T-helper 2 cell treated with Interferon-gamma antibody and Interleukin-4, amounts not matched to agents 5 μg/mL and 100 μg/mL, for 36 hours (primary cell): ENCODE measurements at places on chromosomes 1 and 21.
A peak's percentile ranks its signal among the peaks of the same experiment; 100 is the strongest.

GRCh38 chr1:169090900-169091311, 15.6 kb upstream of the ATP1B1 start:
- H3K36me3 ChIP-seq, result peaks cover 1% of the 10 kb centered on the region
- H3K4me1 ChIP-seq, result peaks cover 8% of the 10 kb centered on the region
- H3K27me3 ChIP-seq, result peaks cover 12% of the 10 kb centered on the region

GRCh38 chr1:6673816-6674398, 27.7 kb downstream of the DNAJC11 start:
- H3K27me3 ChIP-seq, result no peaks in the 10 kb centered on the region
- no peak overlapping the region for H3K27ac ChIP-seq
- no peak overlapping the region for H3K4me3 ChIP-seq
- no peak for DNase-seq

- H3K4me3 ChIP-seq, result no peak overlapping the region
- H3K36me3 ChIP-seq, result no peaks in the 10 kb centered on the region
- H3K4me1 ChIP-seq, result peaks cover 8% of the 10 kb centered on the region
- peaks cover 42% of the 10 kb centered on the region for H3K27me3 ChIP-seq
- H3K27ac ChIP-seq, result no peak overlapping the region
Observed at GRCh38 chr1:229230140-229230892, 40.6 kb upstream of the RAB4A start.

- no peak for DNase-seq
- no peaks in the 10 kb centered on the region for H3K27me3 ChIP-seq
- H3K27ac ChIP-seq, result no peak overlapping the region
Observed at GRCh38 chr1:82052563-82052962, 251.8 kb downstream of the ADGRL2 start.

- H3K4me3 ChIP-seq, result no peak overlapping the region
- no peaks in the 10 kb centered on the region for H3K36me3 ChIP-seq
- no peak for DNase-seq
- no peaks in the 10 kb centered on the region for H3K4me1 ChIP-seq
- H3K27ac ChIP-seq, result no peak overlapping the region
Observed at GRCh38 chr1:238111516-238111915, 220.8 kb upstream of the ZP4 start.

GRCh38 chr1:28233264-28233606, 406 bp upstream of the DNAJC8 start:
- H3K4me3 ChIP-seq, result peak overlapping the region; percentile 18
- no peak overlapping the region for H3K27ac ChIP-seq
- H3K4me1 ChIP-seq, result peaks cover 19% of the 10 kb centered on the region
- no peak for DNase-seq

DNA sequence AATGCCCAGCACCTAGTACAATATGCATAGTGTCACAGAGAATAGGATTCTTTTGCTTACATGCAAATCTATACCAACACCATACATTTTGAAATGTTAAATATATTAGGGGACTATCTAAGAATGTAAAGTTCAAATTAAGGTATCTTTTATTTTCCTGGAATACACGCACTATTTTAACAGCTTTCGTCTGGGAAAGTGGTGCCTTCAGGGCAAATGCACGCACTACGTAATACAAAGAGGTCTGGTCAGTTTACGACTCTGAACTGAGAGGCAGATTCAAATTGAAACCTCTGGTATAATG, 931 bp downstream of the FUBP1 start:
- H3K4me1 ChIP-seq, result peaks cover 34% of the 10 kb centered on the region
- no peak overlapping the region for H3K4me3 ChIP-seq
- no peak for DNase-seq
- H3K27me3 ChIP-seq, result no peaks in the 10 kb centered on the region
- H3K27ac ChIP-seq, result no peak overlapping the region
- H3K36me3 ChIP-seq, result peaks cover 34% of the 10 kb centered on the region

- DNase-seq, result no peak
- no peak overlapping the region for H3K27ac ChIP-seq
- H3K4me3 ChIP-seq, result no peak overlapping the region
- no peaks in the 10 kb centered on the region for H3K27me3 ChIP-seq
Observed at GRCh38 chr1:177944016-177944949, 25.6 kb downstream of the SEC16B start.

DNA sequence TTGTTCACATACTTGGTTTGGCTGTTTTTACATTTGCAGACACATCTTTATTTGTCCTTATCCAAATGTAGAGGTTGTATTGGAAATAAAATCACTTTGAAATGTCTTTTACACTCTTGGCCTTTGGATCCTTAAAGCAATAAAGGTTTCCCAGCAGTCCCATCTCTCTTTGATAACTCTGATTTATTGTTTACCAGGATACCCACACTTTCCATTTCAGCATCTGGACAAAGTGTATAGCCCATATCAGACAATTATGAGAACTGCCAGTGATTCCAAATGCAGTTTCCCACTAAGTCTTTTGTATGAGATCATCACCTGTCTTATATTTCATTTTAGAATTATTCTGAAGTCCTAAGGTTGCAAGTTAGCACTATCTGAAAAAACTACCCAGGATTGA, 114.7 kb downstream of the NEK7 start:
- no peak overlapping the region for H3K27ac ChIP-seq
- H3K4me1 ChIP-seq, result peaks cover 14% of the 10 kb centered on the region
- DNase-seq, result no peak
- H3K27me3 ChIP-seq, result no peaks in the 10 kb centered on the region
- H3K4me3 ChIP-seq, result no peak overlapping the region

DNA sequence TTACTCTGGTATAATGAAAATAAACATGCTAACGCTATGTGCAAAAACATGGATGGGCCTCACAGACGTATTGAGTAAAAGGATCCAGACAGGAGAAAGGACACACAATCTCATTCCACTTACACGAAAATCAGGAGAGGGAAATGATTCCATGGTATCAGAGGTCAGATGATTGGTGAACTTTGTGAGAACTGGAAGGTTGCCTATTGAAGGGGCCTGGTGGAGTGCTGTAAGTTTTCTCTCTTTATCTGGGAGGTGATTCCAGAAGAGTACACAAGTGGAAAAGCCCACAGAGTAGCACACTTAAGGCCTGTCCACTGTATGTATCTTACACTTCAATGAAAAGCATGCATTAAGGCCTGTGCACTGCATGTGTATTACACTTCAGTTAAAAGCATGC, 9.6 kb downstream of the GSTM2 start:
- H3K4me3 ChIP-seq, result no peak overlapping the region
- no peak overlapping the region for H3K27ac ChIP-seq
- no peak for DNase-seq
- H3K4me1 ChIP-seq, result no peaks in the 10 kb centered on the region
- H3K27me3 ChIP-seq, result no peaks in the 10 kb centered on the region
- no peaks in the 10 kb centered on the region for H3K36me3 ChIP-seq

DNA sequence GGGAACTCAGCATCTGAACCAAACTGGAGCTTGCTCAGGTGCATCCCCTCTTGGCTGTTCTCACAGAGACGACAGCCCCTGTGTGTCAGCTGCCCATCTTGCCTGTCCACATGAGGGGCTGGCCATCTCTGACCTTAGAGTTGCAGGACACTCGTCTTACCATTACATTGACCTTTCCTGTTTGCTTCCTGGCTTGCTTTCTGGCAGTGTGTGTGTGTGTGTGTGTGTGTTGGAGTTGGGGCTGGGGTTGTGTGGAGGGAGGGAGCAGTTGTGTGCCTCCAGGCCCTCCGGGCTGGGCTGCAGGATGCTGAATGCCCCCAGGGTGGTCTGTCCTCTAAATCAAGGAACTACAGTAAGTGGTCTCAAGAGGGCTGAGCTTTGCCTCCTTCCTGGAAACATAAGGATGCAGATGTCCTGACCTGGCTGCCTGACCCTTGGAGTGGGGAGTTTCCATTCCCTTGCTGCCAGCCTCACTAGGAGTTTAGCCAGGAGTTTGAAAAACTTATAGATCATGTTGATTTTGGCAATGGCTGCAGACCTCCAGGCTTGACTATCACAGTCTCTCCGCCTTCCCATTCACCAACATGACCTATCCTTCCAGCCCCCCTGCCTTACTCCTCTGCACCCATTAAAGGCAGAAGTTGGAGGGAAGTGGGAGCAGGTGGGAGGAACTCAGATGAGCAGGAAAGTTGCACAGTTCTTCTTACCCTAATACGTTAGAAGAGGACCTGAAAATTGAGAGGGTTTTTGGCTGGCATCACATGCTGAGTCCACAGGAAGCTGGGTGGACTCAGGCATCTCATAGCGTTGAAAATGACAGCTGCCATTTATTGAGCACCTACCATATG, 19.0 kb downstream of the RASSF5 start:
- H3K27ac ChIP-seq, result no peak overlapping the region
- DNase-seq, result no peak
- no peaks in the 10 kb centered on the region for H3K36me3 ChIP-seq
- H3K4me1 ChIP-seq, result peaks cover 6% of the 10 kb centered on the region

DNA sequence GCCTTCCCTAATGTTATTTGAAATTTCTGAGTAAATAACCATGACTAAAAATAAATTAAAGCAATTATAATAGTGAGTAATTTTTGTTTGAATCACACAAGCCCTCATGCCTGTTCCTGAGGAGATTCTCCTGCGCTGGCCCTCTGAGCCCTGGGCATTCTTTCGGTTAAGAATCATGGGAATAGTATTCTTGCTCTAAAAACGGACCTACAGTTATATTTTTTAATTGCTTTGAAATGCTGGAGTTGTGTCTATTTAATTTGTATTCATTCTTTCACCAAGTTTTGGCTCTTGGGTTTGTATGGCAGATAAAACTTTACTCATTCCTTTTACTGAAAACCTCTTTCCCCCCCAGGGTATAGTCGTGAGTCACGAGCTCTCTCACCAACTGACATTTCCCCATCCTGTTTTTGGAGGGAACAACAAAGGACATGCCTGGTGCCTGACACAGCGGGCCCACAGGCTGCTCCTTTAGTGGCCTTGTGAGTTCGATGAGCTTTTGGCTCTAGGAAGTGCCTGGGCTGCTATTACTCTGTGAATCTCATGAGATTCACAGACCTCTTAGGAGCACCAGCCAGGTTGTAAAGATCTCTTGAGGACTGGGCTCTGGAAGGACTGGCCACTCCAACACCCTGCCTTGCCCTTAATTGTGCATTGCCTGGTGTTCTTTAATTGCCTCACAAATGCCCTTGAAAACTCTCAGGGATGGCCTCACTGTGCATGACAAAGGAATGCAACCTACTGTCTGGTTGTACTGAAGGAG, 58.6 kb downstream of the DDR2 start:
- H3K27me3 ChIP-seq, result peaks cover 7% of the 10 kb centered on the region
- no peak for DNase-seq
- no peak overlapping the region for H3K4me3 ChIP-seq

DNA sequence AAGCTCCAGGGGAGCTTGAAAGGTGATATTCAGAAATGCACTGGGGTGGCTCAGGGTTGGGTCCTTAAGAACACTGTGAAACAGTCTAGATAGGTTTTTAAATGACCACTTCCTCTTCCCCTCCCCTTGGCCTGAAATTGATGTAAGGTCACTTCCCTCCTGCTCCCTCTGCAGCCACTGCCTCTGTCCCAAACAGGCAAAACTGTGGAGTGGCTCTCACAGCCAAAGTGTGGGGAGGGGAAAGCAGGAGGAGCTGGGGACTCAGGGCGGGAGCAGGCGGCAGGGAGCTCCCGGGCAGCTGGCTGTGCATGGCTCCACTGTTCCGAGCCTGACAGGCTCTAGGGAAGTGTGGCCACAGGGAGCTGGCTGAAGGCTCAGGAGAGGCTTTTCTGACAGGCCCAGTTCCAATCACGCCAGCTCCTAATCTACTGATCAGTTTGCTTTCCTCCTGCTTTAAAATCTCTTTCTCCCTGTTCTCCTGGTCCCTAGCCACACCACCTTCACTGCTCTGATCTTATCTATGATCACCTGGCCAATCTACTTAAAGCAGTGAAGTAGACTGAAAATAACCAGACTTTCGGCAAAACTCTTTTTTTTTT, 5.1 kb upstream of the CSRP1 start:
- peaks cover 30% of the 10 kb centered on the region for H3K4me1 ChIP-seq
- DNase-seq, result no peak
- no peak overlapping the region for H3K4me3 ChIP-seq
- H3K36me3 ChIP-seq, result peaks cover 3% of the 10 kb centered on the region

DNA sequence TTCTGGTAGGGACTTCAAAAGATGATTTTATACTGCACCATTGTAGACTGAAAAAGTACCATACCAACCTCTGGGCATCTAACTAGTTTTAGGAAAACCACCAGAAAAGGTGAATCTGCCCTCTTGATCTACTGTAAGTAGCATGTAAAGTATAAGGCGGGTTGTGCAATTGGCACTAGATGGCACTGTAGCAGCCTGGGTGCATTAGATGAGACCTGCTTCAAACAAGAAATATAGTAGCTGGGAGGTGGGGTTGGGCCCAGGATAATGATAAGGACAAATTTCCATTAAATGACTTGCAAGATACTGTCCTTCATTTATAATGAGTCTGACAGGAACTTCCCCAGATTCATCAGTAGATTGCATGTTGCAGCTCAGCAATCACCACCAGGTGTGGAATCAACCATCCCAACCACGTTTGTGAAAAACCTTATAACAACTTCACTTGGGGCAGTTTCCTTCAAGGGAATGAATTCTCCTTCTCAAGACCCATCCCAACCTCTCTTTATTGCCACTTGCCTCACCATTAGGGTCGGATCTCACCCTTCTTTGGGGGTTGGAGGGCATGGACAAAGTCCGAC, 37.3 kb upstream of the IL10 start:
- H3K4me3 ChIP-seq, result no peak overlapping the region
- H3K4me1 ChIP-seq, result peaks cover 50% of the 10 kb centered on the region
- H3K27ac ChIP-seq, result no peak overlapping the region
- H3K36me3 ChIP-seq, result peaks cover 21% of the 10 kb centered on the region
- DNase-seq, result no peak

DNA sequence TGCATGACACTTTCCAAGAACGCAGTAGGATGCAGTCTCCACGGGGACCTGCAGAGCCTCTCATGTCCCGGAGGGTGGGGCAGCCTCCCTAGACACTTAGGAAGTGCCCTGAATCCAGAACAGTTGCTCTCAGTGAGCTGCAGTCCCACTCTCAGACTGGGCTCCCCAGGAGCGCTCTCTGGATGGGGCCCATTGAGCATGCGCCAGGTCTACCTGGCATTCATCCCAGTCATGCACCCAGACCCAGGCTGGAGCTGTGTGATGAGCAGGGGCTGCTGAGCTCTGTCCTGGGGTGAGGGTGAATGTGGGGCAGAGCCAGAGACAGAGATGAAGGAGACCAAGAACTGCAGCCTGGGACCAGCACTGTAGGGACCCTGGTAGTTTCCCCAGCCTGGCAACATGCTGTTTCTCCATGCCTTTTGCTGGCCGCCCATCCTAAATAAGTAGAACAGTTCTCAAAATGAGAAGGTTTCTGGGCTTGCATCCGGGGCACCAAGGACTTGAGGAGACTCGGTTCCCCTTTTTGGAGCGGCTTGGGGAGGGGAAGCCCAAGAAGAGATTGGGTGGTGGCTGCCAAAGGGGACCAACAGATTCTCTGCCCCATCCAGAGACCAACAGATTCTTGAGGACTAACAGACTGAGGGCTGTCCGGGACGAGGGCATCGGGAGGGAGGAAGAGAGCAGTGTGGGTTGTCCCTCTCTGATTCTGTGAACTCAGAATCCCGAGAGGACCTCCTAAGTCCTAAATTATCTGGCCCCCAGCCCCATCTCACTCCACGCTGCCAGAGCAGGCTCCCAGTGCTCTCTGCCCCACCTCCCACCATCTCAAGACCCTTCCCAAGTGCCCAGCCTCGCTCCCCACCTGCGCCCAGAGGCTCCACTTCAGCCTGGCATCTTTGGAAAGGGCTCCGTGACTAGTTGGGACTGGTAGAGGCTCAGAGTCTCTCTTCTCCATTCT, 1.0 kb upstream of the PGLYRP4 start:
- no peak for DNase-seq
- no peaks in the 10 kb centered on the region for H3K36me3 ChIP-seq
- H3K4me3 ChIP-seq, result no peak overlapping the region
